ENCODE measurements at places on chromosomes 7 and 10.

GRCh38 chr7:100247152-100247757 is 27.5 kb downstream of the PVRIG start:
- no peak for DNase-seq

GRCh38 chr10:31599626-31600504 is 280.8 kb downstream of the ZEB1 start:
- DNase-seq = no peak

GRCh38 chr7:26723129-26723528 is 141.3 kb downstream of the SKAP2 start:
- DNase-seq = no peak

GRCh38 chr7:15853832-15854470 is 167.5 kb upstream of the MEOX2 start:
- no peak for DNase-seq

GRCh38 chr10:16367621-16368292 is 69.1 kb upstream of the PTER start:
- no peak for DNase-seq

DNA sequence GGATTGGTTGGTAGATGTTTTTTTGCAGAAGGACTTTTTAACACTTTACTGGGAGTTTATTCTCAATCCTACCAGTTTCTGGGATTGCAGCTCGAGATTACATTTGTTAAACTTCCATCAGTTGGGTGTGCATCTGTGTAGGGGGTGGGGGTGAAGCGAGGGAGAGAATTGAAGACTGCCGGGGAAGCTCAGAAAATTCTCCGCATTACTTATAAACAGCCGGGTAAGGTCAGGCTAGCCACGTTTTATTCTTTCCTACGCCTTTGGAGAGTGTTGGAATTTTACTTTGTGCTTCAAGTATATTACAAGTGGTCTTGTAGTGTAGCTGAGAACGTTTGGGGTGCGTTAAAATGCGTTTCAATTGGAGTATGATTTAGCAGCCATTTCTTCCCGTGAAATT is 1.1 kb downstream of the PALS2 start:
- DNase-seq = no peak

DNA sequence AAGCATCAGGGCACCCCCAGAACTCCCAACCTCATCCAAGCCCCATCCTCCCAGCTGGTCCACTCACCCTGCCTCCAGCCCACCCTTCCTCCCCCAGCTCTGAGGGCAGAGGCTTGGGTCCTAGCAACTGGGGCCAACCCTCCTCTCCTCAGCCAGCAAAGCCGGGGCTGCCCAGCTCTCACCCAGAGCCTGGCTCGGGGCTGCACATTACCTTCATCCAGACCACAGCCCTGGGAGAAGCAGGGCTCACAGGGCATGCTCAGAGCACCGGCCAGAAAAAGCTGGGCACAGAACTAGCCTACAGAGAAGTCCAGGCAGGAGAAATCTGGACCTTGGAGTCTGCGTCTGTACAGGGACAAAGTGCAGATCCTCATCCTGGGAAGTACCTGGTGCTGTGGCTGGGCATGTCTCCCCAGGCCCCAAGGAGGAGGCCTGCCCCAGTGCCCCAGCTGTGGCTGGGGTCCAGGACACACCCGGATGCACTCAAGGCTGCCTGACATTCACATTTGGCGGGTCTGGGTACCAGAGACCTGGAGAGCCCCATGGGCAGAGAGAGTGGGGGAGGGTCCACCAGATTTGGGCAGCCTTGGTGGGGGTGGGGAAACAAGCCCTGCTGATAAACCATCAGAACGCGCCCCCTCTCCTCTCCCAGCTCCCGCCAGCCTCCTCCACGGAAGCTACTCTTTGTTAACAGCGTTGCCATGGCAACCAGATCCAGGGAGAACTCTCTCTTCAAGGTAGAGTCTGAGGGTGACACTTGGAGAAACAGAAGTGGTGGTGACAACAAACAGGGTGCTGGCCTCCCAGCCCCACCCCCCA is 5.1 kb downstream of the RASGEF1A start:
- DNase-seq = no peak

GRCh38 chr10:7302392-7302906 is 108.4 kb downstream of the SFMBT2 start:
- no peak for DNase-seq

- DNase-seq = no peak
These were observed 10.1 kb downstream of the FZD9 start for GRCh38 chr7:73443548-73444255.

DNA sequence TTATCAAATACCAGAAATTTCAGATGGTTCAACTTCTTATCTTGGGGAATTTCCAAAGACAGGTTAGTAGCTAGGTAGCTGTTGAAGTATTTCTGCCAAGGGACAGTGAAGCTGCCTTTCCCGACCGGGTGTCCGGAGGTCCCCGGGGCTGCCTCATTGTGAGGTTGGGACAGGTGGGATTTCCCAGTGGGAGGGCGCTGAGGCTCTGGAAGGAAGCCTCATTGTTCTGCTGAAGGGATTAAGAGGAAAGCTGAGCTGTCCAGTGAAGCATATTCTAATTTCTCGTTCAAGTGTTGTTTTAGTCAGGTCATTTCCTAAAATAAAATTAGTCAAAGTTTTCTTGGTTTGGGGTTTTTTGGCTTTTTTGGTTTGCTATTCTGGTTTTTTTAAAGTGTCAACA is 244.2 kb downstream of the MGMT start:
- DNase-seq = no peak

DNA sequence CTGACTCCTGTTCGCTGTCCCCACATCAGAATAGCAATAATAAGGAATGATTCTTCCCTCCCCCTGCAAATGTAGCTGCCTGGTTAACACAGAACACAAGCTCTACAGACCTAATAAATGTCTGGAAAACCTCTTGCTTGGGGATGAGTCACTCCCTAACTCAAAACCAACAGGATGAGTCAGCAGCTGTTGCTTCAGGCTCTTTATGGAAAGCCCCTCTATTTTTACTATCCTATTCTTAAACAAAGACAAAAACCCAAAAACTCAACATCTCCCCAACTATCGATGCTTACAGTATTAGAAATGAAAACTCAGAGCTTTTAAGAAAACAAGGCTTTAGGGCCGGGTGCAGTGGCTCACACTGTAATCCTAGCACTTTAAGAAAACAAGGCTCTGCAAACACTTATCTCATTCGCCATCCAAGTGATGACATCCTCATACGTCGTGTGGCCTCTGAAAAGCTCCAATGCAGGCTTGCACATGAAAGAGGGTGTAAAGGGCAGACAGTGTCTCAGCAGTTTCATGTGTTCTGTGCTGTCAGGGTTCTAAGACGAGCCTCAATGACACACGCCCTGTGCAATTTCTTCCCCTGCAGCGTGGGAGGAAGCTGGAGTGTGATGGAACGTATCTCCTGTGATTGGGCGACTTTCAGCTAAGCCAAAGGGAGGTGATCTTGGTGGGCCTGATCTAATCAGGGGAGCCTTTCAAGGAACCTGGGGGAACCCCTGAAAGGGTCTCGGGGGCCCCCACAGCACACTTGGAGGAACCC is 70.1 kb downstream of the AMZ1 start:
- DNase-seq = peak; percentile 69

DNA sequence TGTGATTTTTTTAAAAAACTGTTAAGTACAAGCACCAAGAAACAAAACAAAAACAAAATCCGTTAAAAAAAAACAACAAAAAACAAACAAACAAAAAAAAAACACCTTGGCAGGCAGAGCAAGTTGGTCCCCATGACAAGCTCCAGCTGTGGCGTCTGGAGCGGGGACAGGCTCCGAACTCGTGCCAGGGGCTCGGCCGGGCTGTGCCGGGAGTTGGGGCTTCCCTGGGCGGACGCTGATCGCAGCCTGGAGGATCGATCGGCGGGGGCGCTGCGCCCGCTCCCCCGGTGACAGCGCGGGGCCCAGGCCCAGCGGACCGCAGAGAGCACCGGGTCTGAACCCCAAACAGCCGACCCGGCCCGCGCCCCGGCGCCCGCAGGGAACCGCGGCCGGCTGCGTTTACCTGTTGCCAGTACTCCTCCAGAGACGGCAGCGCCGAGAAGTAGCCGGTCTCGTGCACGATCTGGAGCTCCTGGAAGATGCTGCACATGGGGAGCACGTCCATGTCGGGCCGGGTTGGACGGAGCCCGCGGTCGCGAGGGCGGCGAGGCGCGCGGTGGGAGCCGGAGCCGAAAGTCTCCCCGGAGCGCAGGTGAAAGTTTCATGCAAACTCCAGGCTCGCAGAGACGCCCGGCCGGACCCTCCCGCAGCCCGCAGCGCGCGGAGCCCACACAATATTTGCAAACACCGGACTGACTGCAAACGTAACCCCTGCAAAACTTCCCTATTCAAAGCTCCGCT is at the start of gene KLF6:
Gene KLF6, minus strand, starts transcription at position 700 of the 741 bp plus-strand sequence. Its CDS starts 195 bp downstream, at position 505.
- no peak for DNase-seq

DNA sequence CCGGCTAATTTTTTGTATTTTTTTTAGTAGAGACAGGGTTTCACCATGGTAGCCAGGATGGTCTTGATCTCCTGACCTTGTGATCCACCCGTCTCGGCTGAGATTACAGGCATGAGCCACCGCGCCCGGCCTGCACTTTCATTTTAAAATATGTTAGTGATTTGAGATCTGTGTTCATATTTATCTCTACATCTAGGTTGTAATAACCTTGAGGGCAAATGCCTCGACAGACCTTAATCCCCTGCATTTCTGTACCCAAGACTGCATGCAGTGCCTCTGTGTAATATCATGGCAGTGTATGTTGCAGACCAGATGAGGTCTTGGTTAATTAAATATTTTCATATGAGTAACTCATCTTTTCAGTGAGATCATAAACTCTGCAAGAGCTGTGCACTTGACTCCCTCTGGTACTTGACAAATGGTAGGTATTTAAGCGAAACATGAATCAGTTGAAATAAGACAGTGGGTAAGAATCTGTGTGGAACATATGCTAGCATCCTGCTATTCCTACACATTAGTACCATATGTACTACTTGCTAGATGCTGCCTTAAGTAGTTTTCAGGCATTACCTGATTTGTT is 673.9 kb upstream of the ANKRD30A start:
- no peak for DNase-seq

Measured in CD4-positive, alpha-beta T cell treated with Interleukin-1 beta for 1 hour (primary cell).